ENCODE measurements at places on chromosomes 11 and 22.

- no peak for DNase-seq
These were observed 1.4 kb downstream of the WT1 start for GRCh38 chr11:32433914-32434355.

DNA sequence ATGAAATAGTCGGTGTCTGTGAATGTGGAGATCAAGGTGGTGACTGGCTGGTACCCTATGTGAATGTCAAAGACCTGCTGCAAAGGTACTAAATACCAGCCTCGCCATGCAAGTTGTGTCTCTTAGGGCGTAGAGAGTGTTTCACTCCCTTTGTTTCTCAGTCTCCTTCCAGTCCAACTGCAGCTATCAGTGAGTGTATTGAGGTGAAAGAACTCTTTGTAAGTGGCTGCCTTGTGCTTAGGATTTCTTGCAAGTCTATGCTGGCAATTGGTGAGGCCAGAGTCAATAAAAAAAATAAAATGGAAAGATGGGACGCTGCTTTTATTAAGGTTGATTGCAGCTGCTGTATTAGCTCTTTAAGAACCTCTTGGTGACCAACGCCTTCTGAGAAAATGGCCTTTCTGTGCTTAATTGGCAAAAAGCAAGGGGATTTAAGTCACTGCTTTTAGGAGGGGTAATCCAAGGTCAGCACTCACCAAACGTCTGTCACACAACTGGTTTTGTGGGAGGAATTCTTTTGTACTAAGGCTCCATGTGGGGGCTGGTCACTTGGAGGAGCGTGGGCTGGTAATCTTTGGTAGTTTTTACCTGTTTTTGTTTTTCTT, 95.1 kb downstream of the PARVA start:
- DNase-seq = no peak

DNA sequence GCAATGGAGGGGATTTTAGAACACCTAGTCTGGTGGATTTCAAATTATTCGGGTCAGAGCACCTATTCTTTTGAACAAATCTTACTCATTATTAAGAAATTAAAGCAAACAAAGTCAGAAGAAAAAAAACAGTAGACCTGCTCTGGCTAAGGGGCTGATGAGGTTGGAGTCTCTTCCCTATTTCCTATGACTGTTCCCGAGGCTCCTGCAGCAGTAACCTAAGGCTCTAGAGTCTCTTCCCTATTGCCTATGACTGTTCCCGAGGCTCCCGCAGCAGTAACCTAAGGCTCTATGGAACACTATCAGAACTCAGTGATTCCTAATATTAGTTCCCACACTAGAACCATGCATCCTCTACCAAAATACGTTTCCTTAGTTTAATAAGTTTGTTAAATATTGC, 607.9 kb downstream of the NTM start:
- no peak for DNase-seq

DNA sequence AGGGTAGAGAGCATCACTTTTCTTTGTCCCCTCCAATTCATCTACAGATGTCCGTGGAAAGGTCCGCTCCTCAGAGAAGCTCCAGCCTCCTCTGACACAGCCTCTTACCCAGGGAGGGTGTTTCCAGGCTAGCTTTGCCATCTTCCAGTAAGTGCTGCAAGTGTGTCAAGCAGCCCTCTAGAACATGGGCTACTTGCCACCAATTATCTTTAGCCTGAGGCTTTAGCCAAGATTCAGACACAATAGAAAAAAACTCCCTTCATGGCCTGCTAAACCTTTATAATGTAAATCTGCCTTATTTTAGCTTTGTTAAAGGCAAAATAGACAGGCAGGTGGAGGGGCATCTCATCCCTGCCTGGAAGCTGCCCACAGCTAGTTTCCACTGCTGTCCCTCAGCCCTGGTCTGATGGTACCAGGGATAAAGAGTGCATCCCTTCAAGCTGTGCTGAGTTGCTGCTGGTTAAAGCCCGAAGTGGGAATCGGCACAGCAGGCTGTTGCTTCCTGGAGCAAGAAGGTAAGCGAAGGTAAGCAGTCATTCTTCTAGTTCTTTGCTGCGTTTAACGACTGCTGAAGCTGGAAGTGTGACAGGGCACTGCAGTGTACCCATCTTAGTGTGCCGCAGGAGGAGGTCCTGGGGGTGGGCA, 190.1 kb upstream of the E2F8 start:
- DNase-seq = no peak

GRCh38 chr22:42901790-42902508, 44.9 kb upstream of the ARFGAP3 start:
- no peak for DNase-seq

GRCh38 chr11:4826425-4826824, 5.3 kb downstream of the OR51F2 start:
- no peak for DNase-seq

DNA sequence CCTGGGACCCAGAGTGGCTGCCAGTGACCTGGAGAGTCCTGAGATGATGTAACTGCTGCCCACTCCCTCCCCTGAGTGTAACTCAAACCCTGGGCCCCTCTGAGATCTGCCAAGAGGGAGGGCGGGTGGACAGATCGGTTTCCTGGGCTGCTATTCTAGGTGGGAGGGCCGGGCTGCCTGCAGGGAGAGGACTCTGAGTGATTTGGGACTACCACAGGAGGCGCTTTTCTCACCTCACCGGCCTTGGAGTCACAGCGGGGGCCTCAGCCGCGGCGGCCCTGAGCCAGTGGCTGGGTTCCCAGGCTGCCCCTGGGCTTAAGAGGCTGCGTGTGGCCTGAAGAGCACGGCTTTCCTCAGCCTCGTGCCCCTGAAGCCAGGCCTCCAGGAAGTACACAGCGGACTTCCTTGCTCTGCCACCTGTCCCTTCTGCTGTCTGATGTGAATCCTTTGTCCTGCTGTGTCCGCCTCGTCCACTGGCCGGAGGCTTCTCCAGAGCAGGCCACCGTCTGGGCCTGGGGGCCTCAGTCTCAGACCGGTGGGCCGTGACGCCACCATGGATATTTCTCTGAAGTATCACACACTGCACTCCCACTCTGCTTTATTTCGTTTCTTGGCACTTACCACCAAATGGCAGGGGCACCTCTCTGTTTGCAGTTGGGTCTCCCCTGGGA, 11.5 kb downstream of the RELT start:
- no peak for DNase-seq

DNA sequence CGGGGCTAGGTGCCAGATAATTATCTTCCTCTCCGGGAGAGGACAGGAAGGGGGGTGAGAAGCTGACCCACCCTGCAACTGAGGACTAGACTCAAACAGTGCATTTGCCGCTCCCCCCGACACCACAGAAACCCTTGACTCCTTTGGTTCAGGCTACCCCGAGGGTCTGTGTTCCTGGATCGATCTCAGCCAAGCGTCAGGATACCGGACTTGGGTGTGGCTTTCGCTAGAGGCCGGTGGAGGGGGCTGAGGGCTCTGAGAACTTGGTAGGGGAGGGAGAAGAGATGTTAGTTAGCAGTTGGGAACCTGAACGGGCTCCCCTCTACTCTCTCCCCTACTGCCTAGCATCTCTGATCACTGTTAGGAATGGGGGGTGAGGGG, 840 bp downstream of the SEZ6L start:
- no peak for DNase-seq

DNA sequence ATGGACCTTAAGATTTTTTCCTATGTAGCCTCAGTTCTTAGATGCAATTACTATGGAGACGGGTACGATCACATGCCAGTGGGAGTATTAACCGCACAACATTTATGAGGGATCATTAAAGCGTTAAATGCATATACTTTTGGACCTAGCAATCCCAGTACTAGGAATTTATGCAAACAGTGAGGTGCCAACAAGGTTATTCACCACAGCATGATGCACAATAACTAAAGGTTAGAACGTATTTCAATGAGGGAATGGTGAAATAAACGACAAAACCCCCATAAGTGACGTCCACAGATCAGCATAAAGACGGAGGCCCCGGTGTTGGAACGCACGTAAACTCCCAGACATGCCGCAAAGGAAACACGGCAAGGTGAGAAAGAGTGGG, 539 bp downstream of the SIRT3 start:
- no peak for DNase-seq

DNA sequence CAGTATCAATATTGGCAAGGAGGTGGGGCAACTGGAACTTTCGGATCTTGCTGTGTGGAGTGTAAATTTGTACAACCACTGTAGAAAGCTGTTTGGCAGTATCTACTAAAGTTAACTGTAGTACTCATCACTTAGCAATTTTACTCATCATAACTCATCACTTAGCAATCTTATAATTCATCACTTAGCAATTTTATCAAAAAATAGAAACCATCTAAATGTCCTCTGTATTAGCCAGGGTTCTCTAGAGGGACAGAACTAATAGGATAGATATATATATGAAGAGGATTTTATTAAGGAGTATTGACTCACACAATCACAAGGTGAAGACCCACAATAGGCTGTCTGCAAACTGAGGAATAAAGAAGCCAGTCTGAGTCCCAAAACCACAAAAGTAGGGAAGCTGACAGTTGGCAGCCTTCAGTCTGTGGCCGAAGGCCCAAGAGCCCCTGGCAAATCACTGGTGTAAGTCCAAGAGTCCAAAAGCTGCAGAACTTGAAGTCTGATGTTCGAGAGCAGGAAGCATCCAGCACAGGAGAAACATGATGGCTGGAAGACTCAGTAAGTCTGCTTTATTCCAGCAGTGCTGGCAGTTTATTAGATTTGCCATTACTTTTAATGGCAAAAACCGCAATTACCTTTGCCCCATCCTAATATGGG, 92.9 kb upstream of the USP47 start:
- no peak for DNase-seq

- DNase-seq = no peak
These were observed 45.3 kb downstream of the ISX start for GRCh38 chr22:35111244-35111643.

GRCh38 chr11:70244698-70245097, 25.8 kb upstream of the PPFIA1 start:
- DNase-seq = no peak

GRCh38 chr11:95739108-95739938, 50.3 kb downstream of the FAM76B start:
- no peak for DNase-seq

- DNase-seq = no peak
These were observed 6.5 kb downstream of the ARSA start for GRCh38 chr22:50621356-50621880.

GRCh38 chr11:10374386-10374785, 69.5 kb downstream of the ADM start:
- no peak for DNase-seq

GRCh38 chr11:70908223-70908622, 344.2 kb downstream of the SHANK2 start:
- DNase-seq = no peak

- DNase-seq = no peak
These were observed 49.8 kb downstream of the CLMP start for GRCh38 chr11:123145220-123145619.

DNA sequence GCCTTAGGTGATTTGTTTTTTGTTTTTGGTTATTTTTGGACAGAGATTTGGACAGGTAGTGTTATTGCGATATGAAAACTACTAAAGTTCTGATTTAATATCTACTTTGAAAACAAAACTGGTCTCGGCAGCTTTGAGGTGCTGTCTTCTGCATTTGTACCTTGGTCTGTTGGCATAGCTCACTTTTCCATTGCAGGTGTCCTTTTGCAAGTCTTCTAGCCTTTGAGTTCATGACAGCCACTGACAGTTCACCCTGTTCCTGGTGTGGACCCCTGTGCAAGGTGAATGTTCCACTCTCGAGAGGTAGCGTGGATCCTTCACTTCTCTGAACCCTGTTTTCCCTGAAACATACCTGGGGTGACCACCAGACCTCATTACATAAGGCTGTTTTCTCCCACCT, 44.9 kb upstream of the ST14 start:
- no peak for DNase-seq

DNA sequence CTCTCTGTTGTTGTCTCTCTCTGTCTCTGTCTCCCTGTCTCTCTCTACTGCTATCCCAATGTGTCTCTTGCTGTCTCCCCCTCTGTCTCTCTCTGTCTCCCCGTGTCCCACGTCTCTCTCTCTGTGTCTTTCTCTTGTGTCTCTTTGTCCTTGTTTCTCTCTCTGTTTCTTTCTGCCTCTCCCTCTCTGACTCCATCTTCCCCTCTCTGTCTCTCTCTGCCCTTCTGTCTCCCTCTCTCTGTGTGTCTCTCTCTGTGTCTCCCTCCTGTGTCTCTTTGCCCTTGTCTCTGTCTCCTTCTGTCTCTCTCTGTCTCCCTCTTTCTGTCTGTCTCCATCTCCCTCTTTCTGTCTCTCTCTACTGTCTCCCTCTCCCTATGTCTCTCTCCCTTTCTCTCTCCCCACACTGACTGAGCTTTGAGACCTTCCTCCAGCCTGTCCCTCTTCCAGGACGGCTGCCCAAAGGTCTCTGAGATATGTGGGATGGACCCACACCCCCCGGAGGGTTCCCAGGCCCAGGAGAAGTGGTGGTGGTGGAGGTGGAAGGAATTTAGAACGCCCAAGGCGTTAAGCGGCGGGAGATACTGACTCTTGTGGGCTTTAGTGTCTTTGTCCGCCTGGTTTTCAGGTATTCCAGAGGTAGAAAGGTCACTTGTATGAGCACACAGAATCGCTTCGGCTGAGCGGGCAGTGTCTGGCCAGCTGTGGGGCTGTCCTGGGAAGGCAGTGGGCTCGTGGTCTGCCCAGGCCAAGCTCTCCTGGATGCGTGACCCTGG, 65.5 kb upstream of the CCND1 start:
- no peak for DNase-seq

- no peak for DNase-seq
These were observed 82.7 kb upstream of the CTSC start for GRCh38 chr11:88420165-88420791.

Data from activated CD8-positive, alpha-beta memory T cell treated with anti-CD3 and anti-CD28 coated beads for 48 hours (primary cell).